Stimulated activated CD8-positive, alpha-beta memory T cell treated with anti-CD3 and anti-CD28 coated beads, Interleukin-7, amount 100 ng/mL, for 24 hours (primary cell): ENCODE measurements at places on chromosomes 12 and 14.

DNA sequence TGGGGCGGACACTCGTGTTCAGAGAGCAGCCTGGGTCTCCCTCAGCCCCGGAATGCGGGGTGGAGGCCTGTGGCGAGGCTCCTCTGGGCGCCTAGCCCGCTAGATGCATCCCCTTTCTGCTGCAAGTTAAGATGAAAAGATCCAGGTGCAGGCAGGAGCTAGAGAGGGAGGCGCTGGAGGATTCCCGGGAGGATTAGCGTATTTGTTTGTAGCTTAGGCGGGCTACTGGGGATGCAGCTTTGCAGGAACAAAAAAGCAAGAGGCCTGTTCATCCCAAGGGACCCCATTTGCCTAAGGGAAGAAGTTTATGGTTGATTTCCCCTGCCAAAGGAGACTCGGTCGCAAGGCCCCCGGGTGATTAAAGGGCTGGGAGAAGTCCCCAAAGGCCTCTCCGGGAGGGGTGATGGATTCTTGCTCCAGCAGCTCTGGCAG lies 824 bp downstream of the CCDC177 start:
- DNase-seq: no peak

- DNase-seq: no peak
Measured at GRCh38 chr14:79074510-79074909, 904.3 kb downstream of the NRXN3 start.

DNA sequence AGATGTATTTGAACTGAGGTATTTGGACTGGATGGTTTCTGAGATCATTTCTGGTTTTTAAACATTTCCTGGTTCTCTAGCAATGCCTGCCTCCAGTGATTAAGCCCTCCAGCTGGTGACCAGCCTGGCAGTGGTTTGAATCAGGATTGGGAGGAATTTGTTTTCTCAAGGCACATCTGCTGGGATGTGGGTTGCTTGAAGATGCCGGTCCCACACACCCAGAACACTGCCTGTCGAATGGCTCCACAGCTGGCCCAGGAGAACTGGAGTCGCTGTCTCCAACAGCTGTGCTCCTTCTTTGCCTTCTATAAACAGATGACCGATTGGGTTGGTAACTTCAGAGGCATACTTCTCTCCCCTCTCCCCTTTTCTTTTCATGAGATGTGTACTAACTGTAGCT lies 258.0 kb upstream of the DDHD1 start:
- no peak for DNase-seq

GRCh38 chr12:50043308-50043707 lies 14.1 kb upstream of the ASIC1 start:
- no peak for DNase-seq

GRCh38 chr12:117142094-117142493 lies 42.9 kb upstream of the TESC start:
- DNase-seq: no peak

DNA sequence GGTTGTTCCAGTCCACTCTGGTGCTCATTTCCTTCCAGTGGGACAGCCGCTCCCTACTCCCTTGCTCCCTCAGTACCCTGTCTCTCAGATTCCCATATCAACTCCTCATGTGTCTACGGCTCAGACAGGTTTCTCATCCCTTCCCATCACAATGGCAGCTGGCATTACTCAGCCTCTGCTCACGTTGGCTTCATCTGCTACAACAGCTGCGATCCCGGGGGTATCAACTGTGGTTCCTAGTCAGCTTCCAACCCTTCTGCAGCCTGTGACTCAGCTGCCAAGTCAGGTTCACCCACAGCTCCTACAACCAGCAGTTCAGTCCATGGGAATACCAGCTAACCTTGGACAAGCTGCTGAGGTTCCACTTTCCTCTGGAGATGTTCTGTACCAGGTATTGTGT lies 69.9 kb downstream of the RAD52 start:
- DNase-seq: no peak

- DNase-seq: no peak
Measured at GRCh38 chr12:100643246-100643645, 69.8 kb downstream of the GAS2L3 start.

DNA sequence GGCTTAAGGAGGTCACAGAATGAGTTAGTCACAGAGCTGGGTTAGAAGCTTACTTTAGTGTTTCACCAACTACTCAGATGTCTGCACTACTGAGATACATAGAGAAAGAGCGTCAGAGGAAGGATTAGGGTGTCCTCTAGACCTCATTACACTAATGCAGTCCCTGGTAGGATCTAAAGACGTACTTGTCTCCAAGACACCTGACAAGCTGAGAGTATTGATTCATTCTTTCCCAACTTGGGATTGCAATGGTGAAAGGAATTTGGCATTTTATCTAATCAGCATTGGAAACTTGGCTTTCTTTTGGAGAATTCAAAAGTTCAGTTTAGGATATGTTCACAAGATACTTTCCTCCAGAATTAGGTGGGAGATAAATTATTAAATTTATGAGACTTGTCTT lies 402.1 kb downstream of the ZFP36L1 start:
- no peak for DNase-seq

DNA sequence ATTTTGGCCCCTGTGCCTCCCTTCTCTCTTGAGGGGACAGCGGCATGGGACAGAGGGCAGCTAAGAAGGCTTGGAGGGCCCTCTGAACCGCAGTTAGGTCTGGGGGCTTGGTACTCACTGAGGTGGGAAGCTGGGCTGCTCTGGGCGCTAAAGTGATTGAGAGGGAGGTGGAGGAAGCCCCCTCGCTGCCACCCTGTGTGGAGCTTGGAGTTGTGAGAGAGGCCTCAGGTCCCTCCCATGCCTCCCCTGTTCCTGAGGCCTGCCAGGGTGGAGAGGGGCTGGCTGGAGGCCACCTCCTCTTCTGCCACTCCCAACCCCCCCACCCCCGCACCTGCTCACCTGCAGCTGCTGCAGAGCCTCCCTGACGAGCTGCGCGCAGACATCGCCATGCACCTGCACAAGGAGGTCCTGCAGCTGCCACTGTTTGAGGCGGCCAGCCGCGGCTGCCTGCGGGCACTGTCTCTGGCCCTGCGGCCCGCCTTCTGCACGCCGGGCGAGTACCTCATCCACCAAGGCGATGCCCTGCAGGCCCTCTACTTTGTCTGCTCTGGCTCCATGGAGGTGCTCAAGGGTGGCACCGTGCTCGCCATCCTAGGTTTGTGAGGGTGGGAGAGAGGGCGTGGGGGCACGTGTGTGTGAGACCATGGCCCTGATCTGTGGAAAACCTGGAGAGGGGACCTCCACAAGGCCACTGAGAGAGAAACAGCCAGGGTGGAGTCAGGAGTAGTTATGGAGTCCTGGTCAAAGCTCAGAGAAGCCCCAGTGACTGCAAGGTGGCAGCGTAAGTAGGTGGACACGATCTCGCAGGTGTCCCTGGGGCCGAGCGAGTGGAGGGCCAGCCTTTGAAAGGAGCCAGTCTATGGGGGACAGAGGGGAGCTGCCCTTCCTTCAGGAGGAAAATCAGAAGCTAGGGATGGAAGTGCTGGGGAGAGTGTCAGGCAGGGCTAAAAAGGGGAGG lies 11.2 kb downstream of the KCNH3 start:
- no peak for DNase-seq

- no peak for DNase-seq
Measured at GRCh38 chr12:106274575-106275121, 26.8 kb upstream of the CKAP4 start.

DNA sequence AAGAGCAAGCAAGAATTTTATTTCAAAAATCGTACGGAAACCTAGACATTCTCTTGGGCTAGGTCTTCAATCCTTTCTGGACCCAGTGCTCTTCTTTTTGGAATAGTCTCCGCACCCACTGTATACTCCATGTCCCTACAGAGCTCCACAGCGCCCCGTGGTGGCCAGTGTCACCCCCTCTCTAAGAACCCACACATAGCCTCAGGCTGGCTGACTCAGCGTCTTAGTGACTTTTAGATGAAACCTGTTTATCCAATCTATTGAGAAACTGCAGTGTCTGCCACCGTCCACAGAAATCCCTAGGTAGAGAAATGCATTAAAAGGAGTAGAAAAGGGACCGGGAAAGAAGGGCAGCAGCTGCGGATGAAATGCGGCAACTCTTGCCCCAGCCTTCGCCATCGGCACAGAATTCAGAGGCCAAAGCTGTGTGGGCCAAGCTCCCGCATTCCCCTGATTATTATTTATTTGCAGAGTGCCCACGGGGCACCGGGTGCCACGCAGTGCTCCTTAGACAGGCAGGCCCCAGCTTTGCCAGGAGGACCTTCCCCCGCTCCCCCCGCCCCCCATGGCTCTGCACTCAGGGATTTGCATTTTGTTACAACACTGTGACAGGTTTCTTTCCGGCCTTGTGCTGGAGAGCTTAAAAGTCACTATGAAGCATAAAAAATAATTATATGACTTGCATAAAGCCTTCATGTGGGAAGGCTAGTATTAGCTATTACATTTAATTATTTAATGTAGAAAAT lies 170.1 kb upstream of the FKBP4 start:
- DNase-seq: no peak

DNA sequence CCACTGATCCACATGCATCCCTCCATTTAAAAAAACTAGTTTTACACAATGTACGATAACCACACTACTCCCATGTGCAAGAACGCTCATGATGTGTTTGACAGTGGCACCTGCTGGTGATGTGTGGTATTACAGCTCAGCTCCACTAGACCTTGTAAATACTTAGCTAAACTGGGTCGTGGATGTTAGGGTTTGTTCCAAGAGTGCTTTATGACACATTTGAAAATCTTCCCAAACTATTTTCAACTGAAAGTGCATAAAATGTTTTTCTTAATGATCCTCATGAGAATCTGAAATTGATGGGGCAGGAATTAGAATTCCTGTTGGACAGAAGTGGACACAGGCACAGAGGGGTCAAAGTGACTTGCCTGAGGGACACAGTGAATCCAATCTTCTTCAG lies 99.2 kb downstream of the SCARB1 start:
- no peak for DNase-seq

- DNase-seq: no peak
Measured at GRCh38 chr12:82757656-82758055, 71.0 kb downstream of the TMTC2 start.

DNA sequence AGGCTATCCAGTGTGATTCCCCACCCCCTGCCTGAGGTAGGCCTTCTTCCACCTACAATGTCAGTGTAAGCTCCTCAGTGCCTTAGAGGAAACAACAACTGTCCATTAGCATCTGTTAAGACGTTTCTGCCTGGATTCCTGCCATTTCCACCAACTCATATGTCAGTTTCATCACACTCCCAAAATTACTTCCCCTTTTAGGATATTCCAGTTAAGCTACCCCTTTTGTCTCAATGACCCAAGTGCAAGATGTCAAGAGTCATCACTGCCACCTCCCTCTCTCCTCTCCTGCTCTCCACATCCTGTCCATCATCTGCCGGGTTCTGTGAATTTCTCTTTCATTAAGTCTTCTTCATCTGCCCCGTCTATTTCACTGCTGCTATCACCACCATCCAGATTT lies 189.4 kb downstream of the DPF3 start:
- no peak for DNase-seq

- no peak for DNase-seq
Measured at GRCh38 chr12:11953523-11953922, 117.2 kb upstream of the BCL2L14 start.

- DNase-seq: no peak
Measured at GRCh38 chr12:123839826-123840225, 77.7 kb downstream of the DNAH10 start.

GRCh38 chr12:22709292-22709691 lies 84.3 kb downstream of the ETNK1 start:
- DNase-seq: no peak

DNA sequence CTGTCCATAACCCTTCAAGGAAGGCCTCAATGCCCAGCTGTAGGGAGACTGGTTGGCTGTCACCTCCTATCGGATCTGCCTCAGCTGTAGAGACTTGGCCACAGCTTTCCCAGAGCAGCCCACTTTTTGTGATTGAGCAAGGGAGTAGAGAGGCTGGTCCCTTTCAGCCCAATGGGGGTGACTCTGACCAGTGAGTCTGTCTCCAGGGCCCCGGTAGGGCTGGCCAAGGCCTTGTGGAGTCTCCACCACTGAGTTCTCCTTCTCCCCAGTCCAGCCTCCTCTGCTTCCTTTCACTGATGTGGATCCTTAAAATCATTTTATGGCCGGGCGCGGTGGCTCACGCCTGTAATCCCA lies 14.5 kb upstream of the HPD start:
- DNase-seq: no peak

GRCh38 chr12:116958402-116959197 lies 47.9 kb downstream of the FBXW8 start:
- DNase-seq: no peak

DNA sequence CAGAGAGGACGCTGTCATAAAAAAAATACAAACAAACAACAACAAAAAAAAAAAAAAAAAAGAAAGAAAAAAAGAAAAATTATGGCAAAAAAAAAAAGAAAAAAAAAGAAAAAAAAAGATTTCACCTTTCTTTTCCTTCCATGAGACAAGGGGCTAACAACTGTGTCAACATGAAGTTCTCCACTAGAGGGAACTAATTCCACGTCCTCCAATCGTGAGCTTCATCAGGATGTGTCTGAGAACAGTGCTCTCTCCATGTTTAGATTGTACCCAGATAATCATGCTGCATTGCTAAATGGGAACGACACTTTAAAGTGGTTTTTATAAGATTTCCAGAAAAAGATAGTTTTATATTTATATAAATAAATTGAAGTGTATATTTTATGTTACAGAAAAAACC lies 96.2 kb upstream of the PTPRB start:
- no peak for DNase-seq

- DNase-seq: no peak
Measured at GRCh38 chr12:75976913-75977312, 54.7 kb downstream of the PHLDA1 start.

DNA sequence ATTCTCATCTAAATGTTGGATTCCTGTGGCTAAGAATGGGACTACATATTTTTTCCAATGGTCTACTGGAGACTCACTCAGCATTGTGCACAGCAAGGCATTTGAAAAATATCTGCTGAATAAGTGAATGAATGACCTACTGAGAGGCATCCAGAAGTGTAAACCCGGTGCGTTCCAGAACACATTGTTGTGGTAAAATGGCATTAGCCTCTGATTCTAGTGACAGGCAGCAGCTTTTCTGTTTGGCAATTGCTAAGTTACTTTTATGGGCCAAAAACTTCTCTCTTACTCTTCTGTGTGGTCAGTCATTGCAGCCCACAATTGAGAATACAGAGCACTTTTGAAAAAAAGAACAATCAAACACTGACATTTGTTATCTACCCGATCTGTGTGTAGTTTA lies 36.5 kb downstream of the WIF1 start:
- DNase-seq: no peak
